ENCODE measurements at places on chromosomes 16 and 17. TPM values are rescaled to one million over a fixed set of nuclear protein-coding genes. Genes with fewer than 3 reads are reported as not detected.

MT1E gene
- total RNA-seq: 51.9 TPM

CSH1 gene
- not detected for total RNA-seq

HOXB6 gene
- 7.3 TPM for total RNA-seq

HBM gene
- not detected for total RNA-seq

ACAP1 gene
- 0.29 TPM for total RNA-seq

TTLL6 gene
- not detected for total RNA-seq

KRT24 gene
- not detected for total RNA-seq

COQ9 gene
- total RNA-seq: 39.1 TPM

TBC1D3I gene
- not detected for total RNA-seq

ADAP2 gene
- not detected for total RNA-seq

KRT32 gene
- total RNA-seq: not detected

DNA sequence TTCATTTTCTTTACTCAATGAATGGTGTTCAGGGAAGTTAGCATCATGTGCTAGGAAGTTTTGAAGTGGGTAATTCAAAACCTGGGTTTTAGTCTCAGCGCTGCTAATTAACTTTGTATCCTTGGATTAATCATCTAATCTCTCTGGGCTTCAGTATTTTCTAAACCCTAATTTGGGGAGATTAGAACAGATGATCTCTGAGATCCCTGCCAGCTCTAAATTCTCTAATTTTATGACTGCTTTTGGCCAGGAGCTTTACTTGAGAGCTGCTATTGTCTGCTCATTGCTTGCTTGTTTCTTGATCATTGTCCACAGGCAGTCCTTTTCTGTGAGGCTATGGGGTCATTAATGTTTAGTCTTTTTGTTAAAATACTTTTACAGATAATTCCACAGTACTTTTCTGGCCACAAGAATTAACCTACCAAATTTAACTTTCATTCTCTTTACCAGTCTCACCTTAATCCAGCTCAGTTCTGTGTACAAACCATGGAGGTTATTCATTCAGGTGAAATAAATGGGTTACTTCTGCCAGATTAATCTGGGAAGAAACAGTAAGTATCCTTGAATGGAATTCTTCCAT is 28.4 kb upstream of the VWA3A start:
- DNase-seq: no peak

GRCh38 chr16:67857547-67858233 is 10.2 kb upstream of the CENPT start:
- DNase-seq: peak; percentile 76

- no peak for DNase-seq
Measured at GRCh38 chr17:65913326-65913850, 278.5 kb downstream of the CEP112 start.

DNA sequence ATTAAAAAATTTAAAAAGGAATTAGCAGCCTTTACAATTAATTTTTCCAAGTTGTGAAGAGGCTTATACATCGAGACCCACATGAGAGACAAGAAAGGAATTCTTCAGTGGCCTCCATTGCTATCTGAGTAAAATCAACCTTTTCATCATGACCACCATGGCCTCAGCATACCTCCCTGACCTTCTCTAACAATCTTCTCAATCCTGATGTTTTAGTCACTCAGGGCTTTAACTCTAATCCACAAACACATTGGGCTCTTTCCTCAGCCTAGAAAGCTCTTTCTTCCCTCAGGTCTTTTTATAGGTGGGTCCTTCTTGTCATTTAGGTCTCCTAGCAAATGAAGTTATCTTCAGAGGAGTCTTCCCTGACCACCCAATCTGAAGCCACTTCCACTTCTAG is 46.4 kb downstream of the SPOP start:
- DNase-seq: no peak

- no peak for DNase-seq
Measured at GRCh38 chr16:10504404-10504885, 76.0 kb downstream of the EMP2 start.

DNA sequence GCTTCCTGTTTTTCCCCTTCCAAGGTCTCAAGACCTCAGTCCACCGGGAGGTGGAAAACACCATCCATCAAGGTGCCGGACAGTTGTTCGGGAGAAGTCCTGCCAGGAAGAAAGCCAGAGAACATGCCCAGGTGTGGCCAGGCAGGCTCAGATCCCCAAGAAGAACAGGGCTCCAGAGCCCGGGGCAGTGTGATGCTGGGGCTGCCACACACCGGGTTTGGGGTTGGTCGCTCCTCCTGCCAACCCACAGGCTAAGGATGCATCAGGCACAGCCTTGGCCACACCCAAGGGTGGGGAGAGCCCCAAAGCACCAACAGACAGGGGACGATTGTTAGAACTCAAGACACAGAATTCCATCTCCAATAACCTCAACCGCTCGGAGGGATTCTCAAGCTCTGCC is 19.7 kb downstream of the ZFHX3 start:
- no peak for DNase-seq

- DNase-seq: no peak
Measured at GRCh38 chr16:9869776-9870175, 312.5 kb downstream of the GRIN2A start.

DNA sequence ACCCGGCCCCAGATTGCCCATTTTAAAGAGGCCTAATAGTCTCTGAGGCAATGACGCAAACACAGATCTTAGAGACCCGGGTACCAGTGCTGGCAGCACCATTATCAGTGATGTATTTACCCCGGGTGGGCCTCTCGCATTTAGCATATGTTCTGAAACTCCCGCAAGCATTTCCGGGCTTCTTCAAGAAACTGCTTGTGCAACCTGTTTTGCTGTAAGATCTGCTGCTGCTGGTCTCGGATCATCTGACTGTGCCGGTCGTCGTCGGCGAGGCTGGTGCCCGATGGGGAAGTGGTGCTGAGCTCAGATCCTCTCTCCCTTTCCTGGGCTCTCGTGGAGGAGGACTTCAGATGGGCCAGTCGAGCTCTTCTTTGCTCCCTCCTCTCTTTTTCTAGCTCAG is 12.5 kb downstream of the CEP295NL start:
- DNase-seq: no peak

DNA sequence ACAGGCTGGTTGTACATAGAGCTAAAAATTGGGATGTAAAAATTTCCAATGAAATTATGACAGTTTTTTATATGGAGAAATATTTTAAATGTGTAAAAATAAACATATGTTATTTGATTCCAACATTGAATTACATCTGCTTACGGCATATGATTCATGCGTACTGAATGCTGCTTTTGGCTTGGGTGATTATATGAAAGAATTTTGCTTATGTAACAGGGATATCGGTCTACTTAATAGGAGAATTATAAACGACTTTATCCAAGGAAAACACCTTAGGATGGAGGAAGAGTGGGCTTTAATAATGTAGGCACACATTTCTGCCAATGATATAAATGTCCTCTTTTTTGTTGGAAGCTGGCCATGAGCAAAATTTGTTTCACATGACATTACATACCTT is 197.3 kb upstream of the GOT2 start:
- DNase-seq: no peak

DNA sequence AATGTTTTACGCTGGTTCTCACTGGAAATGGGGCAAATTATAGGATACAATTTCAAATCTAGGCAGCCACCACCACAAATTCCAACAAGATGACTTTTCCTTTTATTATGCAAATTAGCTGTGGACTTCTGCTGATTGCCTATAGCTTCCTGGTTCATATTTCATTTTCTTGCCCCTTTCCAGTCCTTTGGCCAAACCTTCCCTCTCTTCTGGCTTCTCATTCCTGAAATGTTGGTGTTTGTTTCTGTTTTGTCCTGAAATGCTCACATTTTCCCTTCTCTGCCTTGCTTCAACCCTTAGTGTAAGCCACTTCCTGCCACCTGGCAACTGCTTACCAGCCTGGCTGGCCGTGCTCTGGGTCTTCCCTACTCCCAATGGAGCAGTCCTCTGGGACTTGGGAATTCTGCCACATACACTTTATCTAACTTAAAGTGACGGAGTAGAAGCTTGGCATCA is 14.0 kb downstream of the PRSS54 start:
- DNase-seq: no peak

DNA sequence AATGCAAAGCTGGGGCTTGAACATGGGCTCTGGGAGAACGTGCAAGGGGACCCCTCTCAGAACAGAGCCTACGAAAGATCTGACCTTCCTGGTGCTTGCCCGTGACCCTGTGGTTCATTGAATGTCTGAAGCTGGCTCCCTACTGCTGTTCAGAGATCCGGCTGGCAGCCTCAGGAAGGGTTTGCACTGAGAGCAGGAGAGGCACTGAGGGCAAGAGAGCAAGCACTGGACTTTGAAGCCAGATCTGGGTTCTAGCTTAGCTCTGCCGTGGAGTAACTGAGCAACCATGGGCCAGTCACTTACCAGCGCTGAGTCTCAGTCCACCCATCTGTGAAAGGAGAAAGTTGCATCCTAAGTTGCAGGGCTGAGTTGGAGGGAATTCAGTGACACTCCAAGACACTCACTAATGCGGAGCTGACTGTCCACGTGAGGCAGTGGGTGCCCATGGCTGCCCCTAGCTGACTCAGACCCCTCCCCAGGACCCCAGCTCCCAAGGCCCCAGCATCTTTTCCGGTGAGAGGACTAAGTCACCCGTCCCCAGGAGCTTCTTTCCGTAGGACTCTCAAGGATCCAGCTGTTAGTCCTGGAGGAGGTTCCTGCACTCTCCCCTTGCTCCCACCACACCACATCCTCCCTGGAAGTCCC is 41.3 kb downstream of the BEAN1 start:
- no peak for DNase-seq

DNA sequence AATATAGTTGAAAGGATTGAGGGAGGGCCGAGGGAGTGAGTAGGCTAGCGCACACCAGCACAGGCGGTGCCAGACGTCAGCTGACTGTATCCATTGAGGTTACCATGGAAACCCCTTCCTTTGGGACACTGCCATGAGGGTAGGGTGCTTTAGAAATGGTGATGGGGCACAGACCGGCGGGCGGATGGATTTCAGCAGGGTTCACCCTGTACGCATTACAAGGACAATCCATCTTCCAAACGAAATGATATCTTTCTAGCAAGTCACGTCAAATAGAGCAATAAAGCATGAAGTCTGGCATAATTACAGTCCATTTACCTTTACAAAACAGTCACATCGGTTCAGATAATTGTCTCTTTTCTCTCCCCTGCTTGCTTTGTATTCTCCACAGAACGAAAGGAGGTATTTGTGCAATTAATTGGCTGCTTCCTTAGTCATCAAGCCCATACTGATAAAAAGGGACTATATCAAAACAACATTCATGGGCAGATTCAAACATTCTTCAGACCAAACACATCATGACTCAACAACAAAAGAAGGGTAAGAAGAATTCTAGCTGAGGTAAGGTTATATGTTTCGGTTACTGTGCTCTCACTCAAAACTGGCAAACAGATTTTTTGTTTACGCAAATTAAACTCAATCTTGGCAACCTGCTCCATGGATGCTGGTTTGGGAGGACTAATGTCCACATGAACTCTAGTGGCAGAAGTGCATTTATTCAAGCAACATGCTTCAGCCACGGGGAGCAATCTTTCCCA is 140.6 kb downstream of the CDK5R1 start:
- DNase-seq: no peak

DNA sequence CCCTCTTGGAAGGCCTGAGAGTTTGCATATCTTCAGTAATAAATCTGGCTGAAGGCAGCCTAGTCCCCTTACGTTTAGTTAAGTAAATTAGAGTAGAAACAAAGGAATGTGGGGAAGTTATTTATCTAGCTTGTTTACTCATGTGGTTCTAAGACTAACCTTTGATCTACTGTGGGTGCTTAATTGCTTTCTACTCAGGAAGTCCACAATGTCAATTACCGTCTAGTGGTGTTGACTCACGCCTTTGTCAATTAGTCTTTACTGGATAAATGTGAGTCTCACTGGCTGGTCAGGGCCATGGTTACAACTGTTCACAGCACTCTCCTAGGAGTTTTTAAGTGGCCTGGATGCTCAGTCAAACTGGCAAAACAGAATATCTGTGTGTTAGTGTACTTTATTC is 2338.4 kb downstream of the TP53TG3F start:
- no peak for DNase-seq

All from uterus (tissue), 4 donors.